ENCODE measurements at places on chromosomes 16 and 17.

- no peak for DNase-seq
Observed at GRCh38 chr17:41456204-41456603, 11.0 kb downstream of the KRT32 start.

DNA sequence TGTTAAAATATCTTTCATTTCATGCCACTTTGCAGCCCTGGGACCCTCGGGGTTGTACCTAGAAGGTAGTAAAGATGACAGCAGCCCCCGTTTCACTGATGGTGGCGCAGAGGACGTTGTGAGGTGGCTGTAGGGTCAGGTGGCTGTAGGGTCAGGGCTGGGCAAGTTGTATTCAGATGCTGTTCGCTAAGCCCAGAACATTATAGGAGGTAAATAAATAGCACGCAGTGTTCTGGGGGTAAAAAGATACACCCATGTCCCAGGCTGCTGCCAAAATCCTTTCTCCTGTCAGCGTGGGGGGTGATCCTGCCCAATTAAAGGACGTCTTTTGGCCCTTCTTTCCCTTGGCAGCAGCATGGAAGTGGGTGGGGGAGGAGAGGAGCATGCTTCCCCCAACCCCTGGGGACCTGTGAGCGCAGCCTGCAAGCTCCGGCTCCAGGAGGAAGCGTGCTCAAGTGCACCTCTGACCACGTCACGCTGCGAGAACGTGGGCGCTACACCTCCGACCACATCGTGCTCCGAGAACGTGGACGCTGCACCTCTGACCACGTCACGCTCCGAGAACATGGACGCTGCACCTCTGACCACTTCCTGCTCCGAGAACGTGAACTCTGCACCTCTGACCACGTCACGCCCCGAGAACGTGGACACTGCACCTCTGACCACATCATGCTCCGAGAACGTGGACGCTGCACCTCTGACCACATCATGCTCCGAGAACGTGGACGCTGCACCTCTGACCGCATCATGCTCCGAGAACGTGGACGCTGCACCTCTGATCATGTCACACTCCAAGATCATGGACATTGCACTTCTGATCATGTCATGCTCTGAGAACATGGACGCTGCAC, 182.1 kb downstream of the RPTOR start:
- no peak for DNase-seq

GRCh38 chr17:2705263-2705662, 6.3 kb downstream of the CLUH start:
- no peak for DNase-seq

DNA sequence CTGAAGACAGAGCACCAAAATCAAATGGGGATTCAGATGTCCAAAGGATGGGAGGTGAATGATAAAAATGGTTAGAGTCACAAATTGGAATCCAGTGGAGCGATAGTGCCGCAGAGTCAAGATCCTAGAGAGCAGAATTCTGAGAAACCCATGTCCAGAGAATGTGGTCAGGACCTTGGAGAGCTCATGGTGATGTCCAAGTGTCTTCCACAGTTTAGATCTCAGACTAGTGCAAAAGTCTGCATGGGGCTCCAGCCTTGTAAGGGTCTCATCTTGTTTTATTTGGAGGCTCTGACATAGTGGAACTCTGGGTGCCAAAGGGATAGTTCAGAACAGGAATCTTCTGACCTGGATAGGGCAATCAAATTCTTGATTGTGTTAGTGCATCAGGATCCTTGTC, 245.9 kb upstream of the HSBP1 start:
- no peak for DNase-seq

GRCh38 chr16:2838928-2839327, 8.8 kb downstream of the ZG16B start:
- peak; percentile 51 for DNase-seq

DNA sequence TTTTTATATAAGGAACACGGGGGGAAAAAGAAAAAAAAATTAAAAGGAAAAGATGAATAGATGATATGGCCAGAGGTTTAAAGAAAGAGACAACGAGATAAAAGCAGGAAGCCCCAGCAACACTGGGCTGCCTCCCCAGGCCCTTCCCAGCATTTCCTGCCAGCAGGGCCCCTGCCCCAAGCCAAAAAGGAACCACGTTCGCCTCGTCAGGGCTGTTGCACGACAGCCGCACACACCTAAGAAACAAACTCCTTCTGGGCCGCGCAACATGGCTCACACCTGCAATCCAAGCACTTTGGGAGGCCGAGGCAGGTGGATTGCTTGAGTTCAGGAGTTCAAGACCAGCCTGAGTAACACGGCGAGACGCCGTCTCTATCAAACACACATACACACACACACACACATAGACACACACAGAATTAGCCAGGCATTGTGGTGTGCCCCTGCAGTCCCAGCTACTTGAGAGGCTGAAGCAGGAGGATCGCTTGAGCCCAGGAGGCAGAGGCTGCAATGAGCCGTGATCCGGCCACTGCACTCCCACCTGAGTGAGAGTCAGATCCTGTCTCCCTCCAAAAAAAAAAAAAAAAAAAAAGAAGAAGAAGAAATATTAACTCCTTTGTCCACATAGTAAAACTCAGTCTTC, 83.0 kb downstream of the ANKRD11 start:
- DNase-seq: no peak

GRCh38 chr17:49266233-49266632, 35.6 kb upstream of the PHOSPHO1 start:
- no peak for DNase-seq

GRCh38 chr16:15928261-15929104, 20.9 kb upstream of the ABCC1 start:
- no peak for DNase-seq

- DNase-seq: no peak
Observed at GRCh38 chr17:8685381-8685780, 54.9 kb upstream of the MYH10 start.

DNA sequence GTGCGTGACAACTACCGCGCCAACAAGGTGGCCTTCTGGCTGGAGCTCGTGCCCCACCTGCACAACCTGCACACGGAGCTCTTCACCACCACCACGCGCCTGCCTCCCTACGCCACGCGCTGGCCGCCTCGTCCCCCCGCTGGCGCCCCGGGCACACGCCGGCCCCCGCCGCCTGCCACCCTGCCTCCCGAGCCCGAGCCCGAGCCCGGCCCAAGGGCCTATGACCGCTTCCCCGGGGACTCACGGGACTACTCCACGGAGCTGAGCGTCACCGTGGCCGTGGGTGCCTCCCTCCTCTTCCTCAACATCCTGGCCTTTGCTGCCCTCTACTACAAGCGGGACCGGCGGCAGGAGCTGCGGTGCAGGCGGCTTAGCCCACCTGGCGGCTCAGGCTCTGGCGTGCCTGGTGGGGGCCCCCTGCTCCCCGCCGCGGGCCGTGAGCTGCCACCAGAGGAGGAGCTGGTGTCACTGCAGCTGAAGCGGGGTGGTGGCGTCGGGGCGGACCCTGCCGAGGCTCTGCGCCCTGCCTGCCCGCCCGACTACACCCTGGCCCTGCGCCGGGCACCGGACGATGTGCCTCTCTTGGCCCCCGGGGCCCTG, 3.0 kb upstream of the SPEM1 start:
- no peak for DNase-seq

- DNase-seq: no peak
Observed at GRCh38 chr17:74859459-74860228, at the start of gene GRIN2C. GRIN2C (minus strand) TSS chr17:74859885; CDS start chr17:74855092, 4,793 bp downstream.

- DNase-seq: no peak
Observed at GRCh38 chr16:21277045-21277926, 804 bp downstream of the CRYM start.

DNA sequence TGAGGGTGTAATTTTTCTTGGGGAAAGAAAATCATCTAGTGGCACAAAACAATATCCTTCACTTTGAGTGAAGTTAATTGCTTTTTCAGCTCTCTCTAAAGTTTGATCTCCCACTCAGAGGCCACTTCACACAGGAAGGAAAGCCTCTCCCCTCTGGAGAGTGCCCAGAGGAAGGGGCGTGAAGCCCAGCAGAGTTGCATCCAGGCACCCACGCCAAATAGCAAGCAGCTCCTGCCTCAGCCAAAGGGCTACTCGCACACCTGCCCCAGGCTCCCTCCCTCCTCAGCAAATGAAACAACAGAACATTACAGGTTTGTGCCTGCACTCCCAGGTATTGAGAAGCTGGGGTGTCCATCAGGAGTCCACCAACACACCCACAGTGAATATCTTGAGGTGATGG, 183.0 kb upstream of the RPL38 start:
- DNase-seq: no peak

DNA sequence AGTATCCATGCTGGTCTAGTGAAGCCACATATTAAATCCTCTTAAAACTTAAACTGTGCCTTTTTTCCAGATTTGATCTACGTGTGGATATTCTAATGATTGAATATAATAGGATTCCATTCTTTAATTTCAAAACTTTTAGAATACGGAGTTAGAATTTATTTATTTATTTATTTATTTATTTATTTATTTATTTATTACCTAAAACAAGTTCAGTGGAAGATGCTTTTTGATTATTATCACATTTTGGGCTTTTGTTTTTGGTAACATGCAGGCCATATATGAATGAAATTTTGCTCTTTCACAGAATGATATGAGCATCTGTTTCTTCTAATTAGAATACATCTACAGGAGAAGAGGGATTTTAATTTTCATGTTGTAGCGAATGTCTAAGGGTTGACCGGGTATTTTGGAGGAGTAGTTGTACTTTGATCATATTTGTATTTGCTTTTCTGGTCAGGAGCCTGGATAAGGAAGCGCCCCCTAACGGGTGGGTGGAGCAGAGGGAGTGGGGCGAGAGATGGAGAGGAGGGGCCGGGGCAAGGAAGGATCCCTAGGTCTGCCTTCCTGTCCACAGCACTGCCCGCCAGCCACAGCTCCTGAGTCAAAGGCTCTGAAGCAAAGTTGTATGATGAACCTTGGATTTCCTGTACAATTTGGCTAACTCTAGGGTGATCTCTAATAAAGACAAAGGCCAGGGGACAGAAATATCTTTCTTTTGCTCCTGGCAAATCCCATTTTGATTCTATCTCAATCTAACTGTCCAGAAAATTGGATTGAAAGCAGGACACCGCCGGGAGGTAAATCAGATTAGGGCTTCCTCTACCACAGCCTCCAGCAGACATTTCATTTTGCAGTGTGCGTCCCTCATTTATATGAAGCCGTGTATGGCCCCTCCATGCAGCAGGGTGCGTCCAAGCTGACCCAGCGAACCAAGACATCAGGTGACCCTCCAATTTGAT, 149.1 kb downstream of the PRKCA start:
- no peak for DNase-seq

DNA sequence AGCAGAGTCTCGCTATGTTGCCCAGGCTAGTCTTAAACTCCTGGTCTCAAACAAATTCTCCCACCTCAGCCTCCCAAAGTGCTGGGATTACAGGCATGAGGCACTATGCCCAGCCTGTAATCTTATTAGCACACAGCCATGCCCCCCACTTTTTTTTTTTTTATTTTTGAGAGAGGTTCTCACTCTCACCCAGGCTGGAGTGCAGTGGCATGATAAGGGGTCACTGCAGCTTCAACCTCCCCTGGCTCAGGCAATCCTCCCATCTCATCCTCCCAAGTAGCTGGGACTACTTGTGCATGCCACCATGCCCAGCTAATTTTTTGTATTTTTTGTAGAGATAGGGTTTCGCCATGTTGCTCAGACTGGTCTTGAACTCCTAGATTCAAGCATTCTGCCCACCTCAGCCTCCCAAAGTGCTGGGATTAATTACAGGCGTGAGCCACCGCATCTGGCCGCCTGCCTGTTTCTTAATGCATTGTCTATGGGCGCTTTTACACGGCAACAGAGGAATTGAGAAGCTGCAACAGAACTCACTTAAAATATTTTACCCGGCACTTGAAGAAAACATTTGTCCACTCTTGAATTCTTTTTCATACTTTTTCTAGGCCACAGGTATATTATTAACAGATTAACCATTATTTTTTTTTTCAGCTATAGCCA, 8.8 kb upstream of the CEP20 start:
- no peak for DNase-seq

GRCh38 chr16:19854543-19854876, 30.1 kb downstream of the GPRC5B start:
- no peak for DNase-seq

DNA sequence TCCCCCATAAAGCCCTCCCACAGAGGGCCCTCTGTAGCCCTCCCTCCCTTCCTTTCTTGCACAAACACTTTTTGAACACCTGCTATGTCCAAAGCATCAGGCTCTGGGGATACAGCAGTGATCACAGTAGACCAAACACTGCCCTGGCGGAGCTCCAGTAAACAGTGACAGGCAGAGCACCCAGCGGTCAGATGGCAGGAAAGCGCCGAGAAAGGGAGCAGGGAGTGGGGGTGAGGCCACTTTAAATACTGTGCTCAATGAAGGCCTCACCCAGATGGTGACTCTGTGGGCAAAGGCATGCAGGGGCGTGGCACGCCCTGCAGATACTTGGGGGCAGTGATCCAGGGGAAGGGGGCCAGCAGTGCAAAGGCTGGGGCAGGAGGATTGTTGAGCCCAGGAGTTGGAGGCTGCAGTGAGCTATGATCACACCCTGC, 7.6 kb downstream of the PRR29 start:
- DNase-seq: peak; percentile 80
